ENCODE measurements at places on chromosomes 1 and 21.

- DNase-seq: no peak
These were observed 650.8 kb downstream of the PLPP3 start for GRCh38 chr1:55928576-55928975.

DNA sequence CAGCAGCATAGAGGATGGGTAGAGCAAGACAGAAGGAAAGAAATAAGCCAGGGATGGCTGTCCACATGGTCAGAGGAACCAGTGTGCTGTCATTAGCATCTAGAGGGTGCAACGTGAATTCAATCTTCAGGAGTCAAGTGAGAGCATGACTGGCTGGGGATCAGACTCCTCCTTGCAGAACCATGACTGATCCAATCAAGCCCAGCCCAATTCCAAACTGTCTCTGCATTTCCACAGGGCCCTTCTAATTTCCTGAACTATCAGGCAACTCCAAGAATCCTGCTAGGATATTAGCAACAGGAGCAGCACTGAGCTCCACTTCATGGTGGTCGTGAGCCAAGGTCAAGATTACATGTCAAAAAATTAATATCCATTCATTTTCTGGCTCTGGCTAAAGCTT lies 166.8 kb upstream of the CAMK1G start:
- DNase-seq: no peak

DNA sequence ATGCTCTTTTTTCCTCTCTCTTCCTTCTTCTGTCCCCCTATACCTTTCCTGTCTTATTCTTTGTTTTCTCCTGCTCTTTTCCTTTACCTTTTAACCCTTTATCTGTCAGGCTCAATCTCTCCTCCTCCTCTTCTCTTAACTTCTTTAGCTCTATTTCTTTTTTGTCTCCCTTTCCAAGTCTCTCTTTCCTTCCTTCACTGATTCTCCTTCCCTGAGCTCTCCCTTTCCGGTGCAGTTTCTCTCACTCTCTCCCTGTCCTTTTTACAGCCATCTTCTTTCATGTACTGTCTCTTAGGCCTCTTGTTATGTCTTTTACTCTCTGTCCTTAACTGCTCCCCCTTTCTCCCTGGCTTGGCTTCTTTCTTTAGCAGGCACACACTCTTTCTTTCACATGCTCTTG lies 12.0 kb downstream of the SLC30A7 start:
- no peak for DNase-seq

DNA sequence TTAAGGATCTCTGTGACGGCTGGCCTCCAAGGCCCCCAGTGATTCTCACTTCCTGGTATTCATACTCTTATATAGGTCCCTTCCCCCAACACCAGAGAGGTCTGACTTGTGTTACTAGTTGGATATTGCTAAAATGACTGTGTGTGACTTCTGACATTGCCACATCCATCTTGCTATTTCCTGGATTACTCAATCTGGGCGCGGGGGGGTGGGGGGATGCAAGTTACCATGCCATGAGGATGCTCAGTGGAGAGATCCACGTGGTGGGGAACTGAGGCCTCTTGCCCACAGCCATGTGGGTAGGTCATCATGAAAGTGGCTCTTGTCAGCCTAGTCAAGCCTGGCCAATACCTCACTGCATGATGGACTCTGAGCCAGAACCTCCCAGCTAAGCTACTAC lies 117.0 kb downstream of the UBE2U start:
- no peak for DNase-seq

DNA sequence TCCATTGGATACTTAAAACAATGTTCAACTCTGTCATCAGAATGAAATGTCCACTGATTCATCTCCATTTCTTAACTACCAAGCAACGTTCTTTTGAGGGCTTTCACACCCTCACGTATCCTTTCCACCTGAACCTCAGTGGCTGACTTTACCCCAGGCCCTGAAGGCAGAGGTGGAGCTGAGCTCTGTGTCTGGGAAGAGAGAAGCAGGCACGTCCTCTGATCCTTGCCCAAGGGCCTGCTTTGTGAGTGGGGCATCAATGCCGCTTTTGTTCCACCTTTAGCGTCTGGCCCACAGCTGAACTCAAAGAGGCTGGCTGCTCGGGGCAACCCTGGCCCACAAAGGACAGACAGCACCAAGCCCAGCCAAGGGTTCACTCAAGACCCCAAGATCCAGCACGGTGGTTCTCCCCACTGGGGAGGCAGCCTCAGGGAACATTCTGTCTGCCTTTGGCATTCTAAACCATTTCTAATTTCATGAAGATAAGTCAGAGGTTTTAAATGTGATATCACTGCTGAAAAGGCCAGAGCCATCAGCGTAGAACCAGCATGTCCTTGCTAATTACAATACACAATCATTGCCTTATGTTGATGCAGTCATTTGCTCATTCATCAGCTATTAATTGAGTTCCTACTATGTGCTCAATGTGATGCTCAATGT lies 126.0 kb upstream of the UBE2U start:
- no peak for DNase-seq

DNA sequence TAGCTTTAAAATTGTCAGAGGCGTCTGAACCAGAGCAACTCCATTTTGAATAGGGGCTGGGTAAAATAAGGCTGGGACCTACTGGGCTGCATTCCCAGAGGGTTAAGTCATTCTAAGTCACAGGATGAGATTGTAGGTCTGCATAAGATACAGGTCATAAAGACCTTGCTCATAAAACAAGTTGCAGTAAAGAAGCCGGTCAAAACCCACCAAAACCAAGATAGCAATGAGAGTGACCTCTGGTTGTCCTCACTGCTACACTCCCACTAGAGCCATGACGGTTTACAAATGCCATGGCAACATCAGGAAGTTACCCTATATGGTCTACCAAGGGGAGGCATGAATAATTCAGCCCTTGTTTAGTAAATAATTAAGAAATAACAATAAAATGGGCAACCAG lies 143.6 kb downstream of the GABPA start:
- no peak for DNase-seq

DNA sequence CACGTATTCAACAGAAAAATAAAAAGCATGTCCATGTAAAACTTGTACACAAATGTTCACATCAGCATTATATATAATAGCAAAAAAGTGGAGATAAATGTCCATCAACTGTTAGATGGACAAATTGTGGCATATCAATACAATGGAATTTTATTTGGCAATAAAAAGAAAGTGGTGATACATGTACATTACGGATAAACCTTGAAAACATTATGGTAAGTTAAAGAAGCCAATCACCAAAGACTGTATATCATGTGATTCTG lies 76.9 kb downstream of the EIF4G3 start:
- DNase-seq: no peak

- no peak for DNase-seq
These were observed 5.9 kb upstream of the PRKAA2 start for GRCh38 chr1:56639211-56639610.

GRCh38 chr1:155062702-155063411 lies 683 bp upstream of the EFNA4 start:
- no peak for DNase-seq

DNA sequence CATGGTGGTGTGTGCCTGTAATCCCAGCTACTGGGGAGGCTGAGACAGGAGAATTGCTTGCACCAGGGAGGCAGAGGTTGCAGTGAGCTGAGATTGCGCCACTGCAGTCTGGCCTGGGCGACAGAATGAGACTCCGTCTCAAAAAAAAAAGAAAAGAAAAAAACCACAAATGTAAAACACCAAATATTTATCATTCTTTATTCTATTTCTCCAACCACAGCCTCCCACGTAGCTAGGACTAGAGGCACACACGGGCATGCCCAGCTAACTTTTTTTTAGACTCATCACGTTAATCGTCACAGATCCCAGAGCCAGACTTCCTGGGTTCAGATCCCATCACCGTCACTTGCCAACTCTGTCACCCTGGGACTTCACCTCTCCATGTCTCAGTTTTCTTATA lies 13.5 kb downstream of the DNAJC16 start:
- DNase-seq: no peak

- DNase-seq: no peak
These were observed 46.7 kb upstream of the PLPPR4 start for GRCh38 chr1:99217599-99217998.

DNA sequence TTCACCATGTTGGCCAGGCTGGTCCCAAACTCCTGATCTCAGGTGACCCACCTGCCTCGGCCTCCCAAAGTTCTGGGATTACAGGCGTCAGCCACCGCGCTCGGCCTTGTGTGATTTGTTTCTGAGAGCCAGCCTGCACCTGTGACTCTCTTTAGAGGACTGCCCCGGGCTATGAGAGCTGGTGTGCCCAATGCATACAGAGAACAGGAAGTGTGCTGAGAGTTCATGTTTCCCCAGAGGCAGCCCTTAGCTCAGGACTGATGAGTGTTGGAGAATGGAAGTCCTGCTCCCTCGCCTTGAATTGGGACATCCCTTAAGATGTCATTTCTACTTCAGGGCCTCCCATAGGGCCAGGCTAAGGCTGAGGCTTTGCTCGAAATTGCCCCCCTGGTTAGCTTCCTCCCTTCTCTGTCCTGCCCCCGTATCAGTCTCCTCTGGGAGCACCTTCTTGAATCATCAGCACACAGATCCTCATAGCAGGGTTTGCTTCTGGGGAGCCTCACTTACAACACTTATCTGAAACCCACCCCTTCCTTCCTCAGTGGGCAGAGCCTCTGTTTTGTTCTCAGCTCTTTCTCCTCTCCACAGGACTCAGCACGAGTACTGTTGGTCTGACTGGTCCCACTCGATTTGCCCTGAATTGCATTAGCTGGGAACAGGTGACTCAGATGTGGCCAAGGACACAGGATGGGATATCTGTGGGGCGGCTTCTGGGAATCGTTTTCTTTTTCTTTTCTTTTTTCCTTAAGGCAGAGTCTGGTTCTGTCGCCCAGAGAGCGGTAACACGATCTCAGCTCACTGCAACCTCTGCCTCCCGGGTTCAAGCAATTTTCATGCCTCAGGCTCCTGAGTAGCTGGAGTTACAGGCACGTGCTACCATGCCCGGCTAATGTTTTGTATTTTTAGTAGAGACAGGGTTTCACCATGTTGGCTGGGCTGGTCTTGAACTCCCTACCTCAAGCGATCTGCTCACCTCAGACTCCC lies 80.1 kb downstream of the UBIAD1 start:
- no peak for DNase-seq
